Stimulated activated CD4-positive, alpha-beta T cell treated with anti-CD3 and anti-CD28 coated beads, Interleukin-15, amount 100 ng/mL, for 1 hour (primary cell): ENCODE measurements at places on chromosomes 5 and 9.

DNA sequence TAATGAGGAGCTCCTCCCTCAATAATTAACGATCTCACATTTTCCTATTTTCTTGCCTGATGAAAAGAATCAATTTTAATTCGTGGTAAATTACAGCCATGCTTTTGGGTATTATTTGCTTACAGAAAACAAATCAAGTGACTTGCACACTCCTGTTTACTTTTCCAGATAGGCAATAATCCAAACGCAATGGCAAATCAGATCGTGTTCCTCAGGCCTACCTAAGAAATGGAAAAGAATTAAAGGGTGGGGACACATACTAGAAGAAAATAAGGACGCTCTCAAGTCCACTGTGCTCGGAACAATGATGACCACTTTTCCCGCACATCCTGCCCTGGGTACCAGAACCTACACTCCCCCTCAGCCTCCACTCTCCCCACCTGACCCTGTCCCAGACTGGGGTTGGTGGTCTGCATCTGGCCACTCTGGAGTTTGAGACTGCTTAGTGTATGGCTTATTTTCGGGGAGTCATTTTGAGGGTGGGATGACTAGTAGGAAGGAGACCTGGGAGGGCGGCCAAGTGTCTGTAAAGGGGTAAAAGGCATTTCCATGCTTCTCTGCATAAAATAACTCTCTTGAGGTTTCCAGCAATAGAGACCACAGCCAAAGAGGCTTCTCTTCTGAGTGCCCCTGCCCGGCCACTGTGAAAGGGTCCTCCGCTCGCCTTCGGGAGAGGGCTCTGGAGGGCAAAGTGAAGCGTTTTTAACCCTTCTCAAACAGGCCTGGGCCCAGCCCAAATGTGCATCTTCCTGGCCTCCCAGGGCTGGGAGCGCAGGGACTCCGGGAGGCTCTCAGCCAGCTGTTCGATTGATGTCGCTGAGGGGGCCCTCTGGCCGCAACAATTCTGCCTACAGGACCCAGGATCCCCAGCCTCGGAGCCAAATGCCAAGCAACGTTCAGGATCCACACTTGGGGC is 4.5 kb upstream of the OTP start:
- DNase-seq, result no peak

DNA sequence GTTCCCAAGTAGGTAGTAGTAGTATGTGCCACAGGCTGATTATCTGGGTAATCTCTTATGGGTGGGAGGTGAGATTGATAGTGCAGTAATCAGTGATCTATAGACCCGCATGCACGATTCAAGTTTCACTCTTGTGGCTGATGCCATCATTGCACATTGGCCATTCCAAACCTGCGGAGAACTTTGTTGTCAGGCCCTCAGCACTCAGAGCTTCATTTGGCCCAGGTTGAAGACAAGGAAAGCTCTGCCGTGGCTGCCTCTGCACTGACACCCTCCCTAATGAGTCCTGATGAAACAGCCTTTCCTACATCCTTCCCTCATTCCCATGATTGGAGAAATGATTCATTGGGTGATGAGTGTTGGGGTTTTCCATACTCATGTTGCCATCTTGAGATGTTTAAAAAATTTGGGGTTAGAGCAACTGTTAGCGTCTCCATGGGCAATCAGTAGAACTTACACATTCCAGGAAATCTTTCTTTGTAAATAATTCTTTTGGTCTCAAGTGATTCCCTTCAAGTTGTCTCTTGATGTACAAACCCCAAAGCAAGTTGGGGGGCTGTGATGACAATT is 22.9 kb downstream of the PROP1 start:
- DNase-seq, result no peak

GRCh38 chr5:14831006-14831338 is 40.6 kb downstream of the ANKH start:
- DNase-seq, result no peak

GRCh38 chr5:124468671-124469411 is 277.6 kb downstream of the ZNF608 start:
- no peak for DNase-seq

GRCh38 chr5:11322133-11322532 is 561.1 kb upstream of the DAP start:
- DNase-seq, result no peak

GRCh38 chr9:109417585-109418544 is 80.2 kb downstream of the PTPN3 start:
- no peak for DNase-seq

DNA sequence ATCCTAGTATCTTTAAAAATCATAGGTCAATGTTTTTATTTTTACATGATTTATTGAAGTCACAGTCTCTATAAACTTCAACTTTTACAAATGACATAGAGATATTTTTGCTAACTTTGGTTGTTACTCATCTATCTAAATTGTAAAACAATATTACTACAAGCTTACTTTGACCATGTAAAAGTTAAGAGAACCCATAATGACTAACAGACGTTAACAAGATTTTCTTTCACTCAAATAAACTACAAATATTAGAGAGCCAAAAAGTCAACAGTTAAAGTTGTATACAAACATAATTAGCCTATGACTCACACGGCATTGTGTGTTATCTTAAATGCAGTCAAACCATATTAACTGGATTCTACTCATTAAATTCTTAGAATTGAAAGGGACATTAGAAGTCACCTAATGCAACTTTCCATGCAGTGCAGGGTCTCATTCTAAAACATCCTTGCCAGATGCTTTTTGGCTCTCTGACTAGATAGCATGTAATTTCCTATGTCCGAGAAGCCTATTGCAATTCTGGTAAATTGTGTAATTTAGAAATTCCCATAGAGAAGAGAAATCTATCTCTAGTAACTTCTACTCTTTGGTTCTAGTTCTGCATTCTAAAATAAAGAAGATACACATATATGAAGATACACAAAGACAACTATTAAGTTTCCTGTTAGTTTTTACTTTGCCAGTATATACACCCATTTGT is 42.2 kb upstream of the UGT3A2 start:
- DNase-seq, result no peak

DNA sequence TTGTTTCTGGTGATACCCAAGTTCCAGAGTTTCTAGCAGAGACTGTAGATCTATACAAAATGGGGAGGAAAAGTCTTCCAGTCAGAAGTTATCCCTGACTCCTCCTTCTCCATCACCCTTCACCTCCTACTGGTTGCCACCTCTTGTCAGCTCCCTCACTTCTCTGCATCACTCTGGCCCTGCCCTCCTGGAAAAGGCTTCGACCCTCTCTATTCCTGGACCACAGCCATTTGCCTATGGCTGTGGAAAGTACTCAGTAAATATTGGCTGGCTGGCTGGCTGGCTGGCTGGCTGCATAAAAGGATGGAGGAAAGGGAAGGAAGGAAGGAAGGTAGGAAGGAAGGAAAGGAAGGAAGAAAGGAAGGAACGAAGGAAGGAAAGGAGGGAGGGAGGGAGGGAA is 32.7 kb upstream of the ABCA1 start:
- no peak for DNase-seq

DNA sequence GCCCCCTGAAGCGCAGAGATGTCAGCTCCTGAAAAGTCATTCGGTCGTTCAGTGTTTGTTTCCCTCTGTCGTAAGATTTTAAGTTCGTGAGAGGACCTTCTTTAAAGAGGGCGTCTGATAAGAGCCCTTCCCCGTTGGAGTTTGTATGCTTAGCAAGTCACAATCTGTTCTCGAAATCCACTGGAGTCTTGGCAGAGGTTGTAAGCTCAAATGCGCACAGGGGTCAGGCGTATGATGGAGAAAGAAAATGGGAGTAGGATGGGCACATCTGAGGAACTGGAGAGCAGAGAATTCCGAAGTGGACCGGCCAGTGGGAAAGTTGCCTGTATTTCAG is 710 bp downstream of the HSD17B4 start:
- DNase-seq, result no peak

GRCh38 chr5:37136694-37137093 is 112.5 kb downstream of the CPLANE1 start:
- DNase-seq, result no peak

GRCh38 chr5:73388740-73389139 is 59.8 kb downstream of the FOXD1 start:
- no peak for DNase-seq

DNA sequence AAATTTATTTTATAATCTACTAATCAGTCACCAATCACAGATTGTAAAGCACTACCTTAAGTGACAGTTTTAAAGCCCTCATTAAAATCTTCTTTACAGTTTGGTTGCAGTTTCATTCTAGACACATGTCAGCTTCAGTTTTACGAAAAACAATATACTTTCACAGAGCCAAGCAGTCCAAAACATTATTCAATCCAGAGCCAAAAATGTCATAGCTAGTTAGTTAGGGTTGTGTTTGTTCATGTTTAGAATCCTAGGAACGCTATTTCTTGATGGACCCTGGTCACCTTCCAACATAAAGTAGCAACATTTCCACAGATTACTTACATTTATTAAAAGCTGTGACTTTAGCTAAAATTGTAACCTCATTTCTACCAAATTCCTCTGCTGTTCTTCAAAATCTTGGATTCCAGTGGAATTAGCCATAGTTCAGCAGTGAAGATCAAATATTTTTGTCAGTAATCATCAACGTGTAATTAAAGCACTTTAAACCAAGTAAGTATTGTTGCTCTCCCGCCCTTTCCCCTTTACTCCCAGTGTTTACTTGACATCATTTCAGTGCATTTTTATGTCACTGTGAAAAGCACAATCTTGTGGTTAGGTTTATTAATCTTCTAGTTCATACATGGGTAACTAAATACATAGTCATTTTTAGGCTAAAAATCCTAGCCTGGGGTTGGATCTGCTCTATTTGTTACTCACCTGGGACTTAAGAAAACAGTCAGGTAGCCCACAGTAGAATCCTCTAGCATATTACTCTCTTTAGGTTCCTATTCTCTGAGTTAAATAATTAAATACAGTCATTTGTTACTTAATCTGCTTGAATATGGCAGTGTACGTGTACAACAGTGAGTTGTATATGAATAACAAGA is 74.3 kb downstream of the NIPBL start:
- DNase-seq, result no peak

GRCh38 chr9:114181607-114182409 is 26.5 kb downstream of the COL27A1 start:
- no peak for DNase-seq

GRCh38 chr5:149358294-149358651 is 427 bp downstream of the PCYOX1L start:
- no peak for DNase-seq

- no peak for DNase-seq
Measured at GRCh38 chr5:27387535-27388073, 349.2 kb upstream of the CDH9 start.

DNA sequence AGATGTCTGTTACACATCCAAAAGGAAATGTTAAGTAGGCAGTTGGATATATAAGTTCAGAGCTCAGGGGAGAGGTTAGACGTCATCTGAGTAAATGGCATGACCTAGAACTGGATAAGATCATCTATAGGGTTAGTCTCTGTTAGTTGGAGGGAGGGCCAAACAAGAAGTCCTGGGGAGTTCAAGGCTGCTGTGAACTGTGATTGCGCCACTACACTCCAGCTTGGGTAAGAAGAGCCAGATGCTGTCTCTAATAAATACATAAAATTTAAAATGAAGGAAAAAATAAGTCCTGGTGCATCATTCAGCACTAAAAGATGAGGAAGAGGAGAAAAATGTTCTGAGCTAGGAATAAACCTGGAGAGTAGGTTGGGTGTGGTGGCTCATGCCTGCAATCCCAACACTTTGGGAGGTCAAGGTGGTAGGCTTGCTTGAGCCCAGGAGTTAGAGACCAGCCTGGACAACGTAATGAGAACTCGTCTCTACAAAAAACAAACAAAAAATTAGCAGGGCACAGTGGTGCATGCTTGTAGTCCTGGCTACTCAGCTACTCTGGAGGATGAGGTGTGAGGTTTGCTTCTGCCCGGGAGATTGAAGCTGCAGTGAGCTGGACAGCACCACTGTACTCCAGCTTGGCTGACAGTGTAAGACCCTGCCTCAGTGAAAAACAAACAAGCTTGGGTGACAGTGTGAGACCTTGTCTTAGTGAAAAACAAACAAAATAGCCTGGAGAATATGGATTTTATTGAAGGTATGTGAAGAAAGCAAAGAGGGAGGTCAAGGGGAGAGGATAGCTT is 123.6 kb downstream of the ACTBL2 start:
- DNase-seq, result no peak

- no peak for DNase-seq
Measured at GRCh38 chr9:133681658-133682306, 45.6 kb downstream of the DBH start.

DNA sequence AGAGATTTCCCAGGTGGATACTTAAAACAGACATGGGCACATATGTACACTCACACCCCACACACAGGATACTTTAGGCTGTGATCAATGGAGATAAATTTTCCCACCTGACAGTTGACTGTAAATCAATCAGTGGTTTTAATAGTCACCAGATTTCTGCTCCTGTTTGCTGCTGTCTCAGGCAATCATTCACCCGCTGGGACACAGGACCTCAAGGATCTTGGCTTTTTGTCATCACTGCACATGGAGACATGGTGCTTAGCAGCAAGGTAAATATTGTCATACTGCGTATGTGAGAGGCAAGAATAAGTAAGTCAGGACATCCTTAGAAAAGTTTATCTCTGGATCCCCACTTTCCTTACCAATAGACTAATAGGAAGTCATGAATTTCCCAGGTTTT is 60.8 kb upstream of the KLF9 start:
- no peak for DNase-seq

DNA sequence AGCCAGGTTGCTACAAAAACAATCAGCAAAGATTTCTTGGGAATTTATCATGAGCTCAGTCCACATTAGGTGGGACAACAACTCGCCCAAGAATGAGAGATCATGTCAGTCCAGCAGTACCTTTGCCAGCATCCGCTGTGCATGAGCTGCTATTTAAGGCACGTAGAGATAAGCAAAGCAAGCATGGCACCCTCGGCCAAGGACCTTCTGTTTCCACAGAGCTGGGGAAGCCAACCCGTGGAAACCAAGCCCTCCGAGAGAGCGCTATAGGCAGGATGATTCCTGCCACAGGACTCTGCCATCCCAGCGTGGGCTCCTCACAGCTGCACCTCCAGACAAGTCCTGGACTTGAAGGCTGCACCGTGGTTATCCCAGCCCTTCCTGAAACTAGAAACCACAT is 189.5 kb upstream of the PPP1R26 start:
- no peak for DNase-seq

- no peak for DNase-seq
Measured at GRCh38 chr9:98502976-98503325, 205.8 kb downstream of the GABBR2 start.

- no peak for DNase-seq
Measured at GRCh38 chr9:133735931-133736330, 2.2 kb downstream of the SARDH start.

- DNase-seq, result no peak
Measured at GRCh38 chr9:97527626-97528528, 26.4 kb downstream of the TMOD1 start.

GRCh38 chr9:70392189-70392588 is 22.3 kb downstream of the KLF9 start:
- DNase-seq, result no peak

- DNase-seq, result no peak
Measured at GRCh38 chr5:61641748-61642565, 309.9 kb downstream of the ZSWIM6 start.

GRCh38 chr9:130417602-130418001 is 27.2 kb upstream of the ASS1 start:
- no peak for DNase-seq

DNA sequence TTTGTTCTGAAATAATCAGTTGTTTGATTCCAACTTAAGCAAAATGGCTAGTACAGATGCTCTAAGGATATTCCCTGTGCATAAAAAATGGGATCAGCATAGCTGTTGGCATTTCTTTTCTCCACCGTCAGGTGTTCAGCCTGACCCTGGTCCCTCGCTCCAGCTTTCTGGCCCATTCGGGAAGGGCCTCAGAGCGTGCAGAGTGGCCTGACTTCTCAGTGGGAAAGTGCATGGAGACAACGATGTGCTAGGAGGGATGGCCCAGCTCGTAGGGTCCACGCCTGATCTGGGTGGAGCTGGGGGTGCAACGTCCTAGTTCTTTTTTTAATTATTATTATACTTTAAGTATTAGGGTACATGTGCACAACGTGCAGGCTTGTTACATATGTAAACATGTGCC is 319.1 kb upstream of the IRX4 start:
- DNase-seq, result no peak
